ENCODE measurements at places on chromosomes 7 and 10. TPM values are rescaled to one million over a fixed set of nuclear protein-coding genes. Genes with fewer than 3 reads are reported as not detected.

Gene CLDN4
- total RNA-seq: 0.59 TPM

Gene PPIA
- total RNA-seq: 1,612 TPM

Gene TMEM243
- 31.2 TPM for total RNA-seq

Gene TRIM24
- 8.0 TPM for total RNA-seq

Gene NANOS1
- total RNA-seq: 1.1 TPM

Gene PAX4
- total RNA-seq: not detected

Gene LIPF
- total RNA-seq: not detected
